ENCODE measurements at places on chromosomes 4 and X.

GRCh38 chr4:80812145-80812544 is 218.4 kb upstream of the BMP3 start:
- DNase-seq = no peak

GRCh38 chrX:20348139-20348538 is 81.4 kb upstream of the RPS6KA3 start:
- no peak for DNase-seq

GRCh38 chr4:1113311-1114009 is at the start of gene RNF212:
Gene RNF212 (minus strand): TSS chr4:1113564. CDS start chr4:1113464, 100 bp downstream.
- DNase-seq = no peak

GRCh38 chr4:4521731-4522130 is 20.1 kb downstream of the STX18 start:
- no peak for DNase-seq

GRCh38 chrX:67563469-67564448 is 19.9 kb downstream of the AR start:
- no peak for DNase-seq

DNA sequence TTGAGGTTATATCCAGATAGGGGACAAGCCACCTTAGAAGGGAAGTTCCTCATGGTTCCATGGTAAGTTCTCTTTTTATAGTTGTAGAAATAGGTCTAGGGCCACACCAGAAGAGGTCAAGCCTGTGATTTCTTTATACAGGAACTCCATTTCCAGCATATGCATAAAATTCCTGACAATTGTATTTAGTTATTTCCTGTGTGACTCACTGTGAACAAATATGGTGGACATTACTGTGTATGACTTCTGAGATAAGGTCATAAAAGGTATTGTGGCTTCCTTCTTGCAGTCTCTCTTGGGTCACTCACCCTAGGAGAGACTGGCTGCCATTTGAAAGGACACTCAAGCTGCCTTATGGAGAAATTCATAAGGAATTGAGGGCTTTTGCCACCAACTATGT is 2.2 kb upstream of the C4orf36 start:
- DNase-seq = no peak

DNA sequence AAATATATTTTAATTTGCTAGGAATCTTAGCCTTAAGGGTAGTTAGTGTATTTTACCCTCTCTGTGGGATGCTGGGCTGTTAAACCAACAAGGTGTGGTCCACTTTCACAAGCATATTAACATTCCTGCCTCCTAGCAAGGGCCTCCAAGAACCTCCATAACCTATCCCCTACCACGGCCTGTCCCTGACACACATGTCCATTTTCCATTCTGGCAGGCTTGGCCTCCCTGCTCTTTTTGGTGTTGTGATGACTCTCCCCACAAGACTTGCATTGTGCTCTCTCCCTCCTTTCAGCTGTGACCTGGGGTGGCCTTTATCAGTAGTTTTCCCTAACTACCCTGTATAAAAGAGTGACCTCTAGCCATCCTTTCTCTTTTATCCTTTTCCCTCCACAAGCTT is 120.2 kb downstream of the KLHL8 start:
- no peak for DNase-seq

GRCh38 chrX:9396930-9397329 is 67.9 kb upstream of the TBL1X start:
- DNase-seq = no peak

DNA sequence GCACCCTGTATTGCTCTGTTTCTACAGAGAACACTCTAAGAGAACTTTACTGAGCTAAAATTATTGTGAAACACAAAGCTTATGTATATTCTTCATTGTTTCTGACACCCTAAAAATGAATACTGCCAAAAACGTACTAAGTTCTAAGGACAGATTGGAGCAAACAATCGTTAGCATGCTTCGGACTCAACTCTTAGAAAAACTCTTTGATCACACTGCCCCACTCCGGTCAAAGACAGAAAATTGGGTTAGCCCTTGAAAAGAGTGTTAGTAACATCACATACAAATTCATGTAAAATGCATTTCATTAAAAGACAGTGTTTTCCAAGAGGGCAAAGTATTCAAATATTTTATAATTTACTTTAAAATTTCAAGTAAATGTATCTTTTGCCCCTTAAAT is 177.4 kb downstream of the DCHS2 start:
- no peak for DNase-seq

DNA sequence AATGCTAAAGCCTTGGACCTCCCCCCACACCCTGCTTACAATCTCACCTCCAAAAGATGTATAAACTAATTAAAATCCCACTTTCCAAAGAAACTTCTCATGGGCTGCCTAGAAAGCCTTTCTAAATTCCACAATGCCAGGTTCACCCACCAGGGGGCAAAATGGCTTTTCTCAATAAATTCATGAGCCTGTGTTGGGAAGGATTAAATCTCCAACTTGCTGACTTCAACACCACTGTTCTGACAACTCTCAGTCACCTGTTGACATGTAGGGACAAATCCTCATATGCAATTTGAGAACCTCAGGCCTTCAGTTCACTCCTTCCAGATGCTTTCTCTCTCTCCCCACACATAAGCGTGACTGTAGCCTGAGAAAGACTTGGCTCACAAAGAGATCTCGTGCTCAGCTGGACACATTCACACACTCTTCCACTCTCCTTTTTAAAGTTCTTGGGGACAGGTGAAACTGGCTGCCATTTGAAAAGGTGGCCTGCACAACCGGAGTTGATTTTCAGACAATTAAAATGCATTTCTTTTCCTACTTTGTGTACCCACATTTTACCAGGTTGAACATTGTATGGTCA is 88.6 kb upstream of the PRPS2 start:
- peak; percentile 13 for DNase-seq

GRCh38 chrX:2469196-2469685 is 31.5 kb downstream of the DHRSX start:
- no peak for DNase-seq
